Keratinocyte (primary cell): ENCODE measurements at places on chromosomes 3 and 15. TPM values are rescaled to one million over a fixed set of nuclear protein-coding genes. Genes with fewer than 3 reads are reported as not detected.

- DNase-seq, result no peak
Measured at GRCh38 chr3:185549651-185550111, 2.7 kb downstream of the LIPH start.

- no peak for DNase-seq
Measured at GRCh38 chr15:58403581-58403980, 28.2 kb upstream of the LIPC start.

DNA sequence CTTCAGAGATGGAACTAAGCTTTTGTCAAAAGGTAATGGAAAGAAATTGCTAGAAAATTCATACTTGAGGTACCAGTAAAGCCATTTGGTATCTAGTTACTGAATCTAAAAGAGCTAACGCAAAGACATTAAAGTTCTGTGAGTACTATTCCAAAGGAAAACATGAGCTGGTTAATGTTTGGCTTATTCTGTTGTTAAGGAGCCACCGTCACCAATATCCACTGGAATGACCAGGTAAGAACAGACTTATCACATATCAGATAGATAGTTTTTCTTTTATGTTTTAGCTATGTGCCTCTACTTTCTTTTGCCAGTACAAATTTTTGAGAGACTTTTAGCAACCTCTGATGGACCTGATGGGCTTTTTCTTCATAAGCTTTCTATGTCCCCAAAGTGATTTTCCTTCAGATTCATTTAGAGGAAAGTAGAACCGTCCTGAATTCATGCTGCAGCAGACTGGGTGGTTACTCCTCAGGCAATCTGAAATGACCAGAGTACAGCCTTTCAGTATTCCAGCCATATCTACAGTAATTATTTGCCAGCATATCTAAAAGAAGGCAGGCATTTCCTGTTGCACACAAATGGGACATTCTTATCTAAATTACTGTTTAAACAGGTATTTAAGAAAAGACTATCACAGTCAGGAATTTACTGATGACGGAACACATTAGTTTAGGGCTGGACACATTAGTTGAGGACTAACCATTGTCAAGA, 274.1 kb downstream of the MECOM start:
- DNase-seq, result no peak

DNA sequence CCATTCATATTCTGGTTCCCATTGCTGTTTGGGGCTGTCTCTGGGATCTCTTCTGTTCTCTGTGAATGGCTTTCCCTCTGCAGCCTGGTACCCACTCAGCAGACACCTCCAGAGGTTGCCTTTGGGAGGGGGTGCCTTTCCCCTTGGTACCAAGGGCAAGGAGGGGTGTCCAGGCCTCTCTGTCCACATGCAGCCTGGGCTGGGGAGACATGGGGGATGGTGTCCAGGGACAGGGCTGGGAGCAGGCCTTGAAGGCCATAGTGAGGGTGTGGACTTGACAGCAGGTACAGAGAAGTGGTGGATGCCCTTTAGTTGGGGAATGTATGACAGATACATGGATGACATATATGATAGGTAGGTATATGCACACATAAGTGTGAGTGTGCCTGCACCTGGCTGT, 83.7 kb downstream of the PLXNA1 start:
- DNase-seq, result no peak

GRCh38 chr3:100779480-100779879, 70.2 kb downstream of the TFG start:
- DNase-seq, result no peak

DNA sequence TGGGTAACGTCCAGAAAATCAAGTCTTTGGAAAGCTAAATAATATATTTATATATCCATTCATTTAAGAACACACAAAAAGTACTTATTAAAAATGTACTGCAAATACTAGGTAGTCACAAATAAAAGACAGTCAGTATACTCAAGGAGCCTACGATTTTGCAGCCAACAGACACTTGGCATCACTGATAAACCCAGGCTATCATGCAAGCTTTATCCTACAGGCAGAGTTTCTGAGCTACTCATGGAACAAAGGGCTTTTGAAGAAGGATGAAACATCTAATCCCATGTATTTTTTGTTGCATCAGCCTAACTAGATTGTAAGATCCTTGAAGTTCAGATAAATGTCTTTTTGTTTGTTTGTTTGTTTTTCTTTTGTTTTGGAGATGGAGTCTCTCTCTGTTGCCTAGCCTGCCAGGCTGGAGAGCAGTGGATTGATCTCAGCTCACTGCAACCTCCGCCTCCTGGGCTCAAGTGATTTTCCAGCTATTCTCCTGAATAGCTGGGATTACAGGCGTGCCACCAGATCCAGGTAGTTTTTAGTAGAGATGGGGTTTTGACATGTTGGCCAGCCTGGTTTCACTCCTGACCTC, 319.4 kb upstream of the MDFIC2 start:
- no peak for DNase-seq

DNA sequence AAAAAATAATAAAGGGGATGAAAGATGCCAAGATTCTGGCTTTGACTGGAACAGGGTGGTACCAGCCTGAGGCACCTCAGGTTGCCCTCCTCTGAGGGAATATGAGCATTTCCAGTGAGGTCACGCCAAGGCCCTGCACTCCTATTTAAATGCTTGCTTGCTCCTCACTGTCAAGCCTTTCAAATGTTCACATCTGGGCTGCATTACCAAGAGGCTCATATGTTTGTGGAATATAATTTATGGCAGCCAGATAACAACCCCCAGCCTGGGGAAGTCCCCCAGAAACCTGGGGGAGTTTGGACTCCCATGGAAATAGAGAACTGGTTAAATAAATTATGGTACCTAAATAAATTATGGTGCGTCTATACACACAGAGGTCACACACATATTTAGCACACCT, 88.4 kb downstream of the FRMD4B start:
- DNase-seq, result no peak

DNA sequence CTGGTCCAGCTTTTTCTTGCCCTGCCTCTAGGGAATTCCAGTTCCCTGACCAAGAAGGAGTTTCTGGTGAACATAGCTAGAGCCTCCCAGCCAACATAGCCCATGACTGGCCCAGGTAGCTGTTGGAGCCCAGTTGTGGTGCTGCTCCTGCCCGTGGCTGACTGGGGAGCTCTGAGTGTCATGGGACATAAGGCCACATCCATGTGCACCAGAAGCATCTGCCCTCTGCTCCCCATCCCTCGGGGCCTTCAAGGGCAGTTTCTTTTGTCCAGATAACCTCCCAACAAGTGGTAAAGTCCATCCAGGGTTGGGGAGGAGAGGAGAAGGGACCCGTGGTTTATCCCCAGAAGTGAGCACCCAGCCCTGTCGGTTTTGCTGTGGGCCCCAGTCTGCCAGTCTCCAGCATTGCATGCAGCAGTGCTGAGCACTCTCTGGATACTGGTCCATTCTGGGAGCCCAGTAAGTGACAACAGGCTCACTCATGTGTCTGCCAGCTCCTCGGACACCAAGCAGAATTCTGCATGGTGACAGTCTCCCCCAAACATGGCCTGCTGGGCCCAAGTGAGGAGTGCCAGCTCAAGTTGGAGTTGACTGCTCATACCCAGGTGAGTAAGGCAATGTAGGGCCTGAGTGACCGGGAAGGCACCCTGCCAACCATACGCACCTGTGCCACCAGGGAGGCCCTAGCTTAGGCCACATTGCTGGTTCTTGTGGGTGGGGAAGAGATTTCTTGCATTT, 28.8 kb downstream of the ACAA1 start:
- DNase-seq, result no peak

- no peak for DNase-seq
Measured at GRCh38 chr3:31250116-31250777, 282.5 kb upstream of the STT3B start.

GRCh38 chr3:52503788-52504424, 8.8 kb downstream of the STAB1 start:
- DNase-seq, result no peak

DNA sequence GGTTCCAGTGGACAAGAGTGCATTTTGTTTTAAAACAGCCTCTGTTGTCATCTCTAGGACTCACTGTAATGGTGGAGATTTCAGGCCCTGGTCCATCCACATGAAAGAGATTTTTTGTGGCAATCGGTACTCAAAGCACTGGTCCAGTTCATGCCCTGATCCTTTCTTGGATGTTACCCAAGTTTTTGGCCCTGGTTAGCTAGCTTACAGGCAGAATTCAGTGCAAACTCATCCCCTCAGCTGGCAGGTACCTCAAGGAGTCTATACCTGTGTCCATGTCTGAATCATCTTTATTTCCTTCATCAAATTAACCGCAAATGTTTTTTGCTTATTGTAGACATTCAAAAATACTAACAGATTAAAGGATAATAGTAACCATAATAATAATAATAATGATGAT, 13.7 kb upstream of the MEF2A start:
- no peak for DNase-seq

GRCh38 chr15:58966698-58967097, 20.8 kb upstream of the RNF111 start:
- no peak for DNase-seq

GRCh38 chr15:72562878-72563277, 88.7 kb downstream of the ARIH1 start:
- no peak for DNase-seq

GRCh38 chr15:66285533-66286280, 7.7 kb upstream of the DIS3L start:
- no peak for DNase-seq

DNA sequence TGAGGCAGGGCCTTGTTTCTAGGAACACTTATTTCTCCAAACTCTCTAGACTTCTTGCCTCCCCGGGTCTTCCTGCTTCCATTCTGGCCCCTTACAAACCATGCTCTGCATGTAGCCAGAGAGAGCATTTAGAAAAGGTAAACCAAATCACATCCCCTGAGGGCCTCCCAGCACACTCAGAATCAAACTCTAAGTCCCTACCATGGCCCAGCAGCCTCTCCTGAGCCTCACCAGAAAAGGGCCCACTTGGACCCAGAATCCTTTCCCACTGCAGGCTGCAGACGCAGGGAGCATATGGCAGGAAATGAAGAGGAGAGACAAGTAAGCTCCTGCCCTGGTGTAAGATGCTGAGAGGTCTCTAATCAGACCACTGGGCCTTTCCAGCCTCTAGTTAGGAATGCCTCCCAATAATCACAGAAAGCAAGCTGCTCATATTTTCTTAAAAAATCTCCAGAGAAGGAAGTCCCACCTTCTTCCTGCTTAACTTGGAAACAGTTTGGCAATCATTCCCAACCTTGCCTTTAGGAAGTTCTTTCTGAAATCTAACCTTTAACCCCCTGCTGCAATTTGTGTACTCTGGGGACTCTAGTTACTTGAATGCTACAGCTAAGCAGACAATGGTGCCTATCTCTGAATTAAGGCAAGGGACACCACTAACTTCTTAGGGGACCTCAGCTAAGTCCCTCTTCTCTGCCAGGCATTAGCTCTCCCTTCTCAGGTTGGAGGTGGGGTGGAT, 4.2 kb downstream of the AMOTL2 start:
- no peak for DNase-seq

GRCh38 chr3:34229876-34230275, 431.4 kb downstream of the PDCD6IP start:
- DNase-seq, result no peak

- DNase-seq, result no peak
Measured at GRCh38 chr3:189466004-189466403, 165.2 kb upstream of the TP63 start.

DNA sequence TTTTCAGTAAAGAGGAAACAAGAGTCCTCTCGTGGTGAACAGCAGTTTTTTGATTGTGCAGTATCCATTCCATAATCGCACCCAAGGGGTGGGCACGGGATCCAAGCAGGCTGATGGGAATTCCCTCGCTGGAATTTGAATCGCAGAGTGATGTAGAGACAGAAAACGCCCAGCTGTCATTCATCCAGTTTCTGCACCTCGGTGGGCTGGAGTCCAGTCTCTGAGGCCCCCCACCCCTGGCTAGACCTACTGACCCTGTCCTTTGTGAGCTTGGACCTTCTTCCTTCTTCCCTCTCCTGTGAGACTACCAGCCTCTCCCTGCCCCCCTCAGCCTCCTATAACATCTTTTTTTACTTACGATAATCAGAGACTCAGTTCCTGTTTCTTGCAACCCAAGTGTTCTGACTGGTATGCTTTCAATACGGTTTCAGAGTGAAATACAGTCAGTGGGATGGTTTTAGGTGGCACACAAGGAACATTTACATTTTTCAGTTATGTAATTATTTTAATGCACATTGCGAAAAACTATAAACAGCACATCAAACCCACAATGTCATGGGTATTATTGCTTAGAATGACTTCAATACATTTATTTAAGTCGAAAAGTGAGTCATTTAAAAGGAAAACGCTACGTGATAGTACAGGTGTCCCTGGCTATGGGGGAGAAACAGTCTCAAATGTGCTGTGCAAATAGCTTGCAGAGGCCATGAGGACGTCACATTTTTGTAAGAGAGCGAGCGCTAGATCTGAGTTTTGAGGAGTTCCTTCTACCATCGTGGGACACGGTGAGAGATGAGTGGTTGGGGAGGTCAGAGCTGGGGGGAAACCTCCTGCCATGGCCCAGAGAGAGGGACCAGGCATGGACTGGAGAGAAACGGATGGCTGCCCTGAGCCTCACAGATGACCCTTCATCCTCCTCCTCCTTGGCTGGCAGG, 37.5 kb upstream of the CHST2 start:
- DNase-seq, result no peak

GRCh38 chr15:74423431-74424257, 10.1 kb downstream of the SEMA7A start:
- no peak for DNase-seq

DNA sequence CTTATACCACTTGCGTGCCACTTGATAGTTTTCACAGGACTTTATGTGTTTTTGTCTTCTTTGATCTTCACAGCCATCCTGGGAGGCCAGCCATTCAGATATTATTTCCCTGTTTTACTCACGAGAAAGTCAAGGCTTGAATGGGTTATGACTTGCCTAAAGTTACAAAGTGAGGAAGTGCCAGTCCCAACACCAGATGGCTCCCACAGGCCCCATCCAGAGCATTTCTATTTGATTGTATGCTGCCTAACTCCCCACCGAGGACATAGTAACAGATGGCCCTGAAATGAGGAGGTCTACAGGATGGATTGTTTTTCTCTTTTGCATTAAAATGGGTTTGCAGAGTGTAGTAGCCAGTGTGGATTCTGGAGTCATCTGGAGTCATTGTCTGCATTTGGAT, 74.5 kb downstream of the SPTSSB start:
- no peak for DNase-seq

Gene CPOX
- polyA plus RNA-seq, result 19.2 to 29.4 TPM (median 21.0 TPM) in 3 replicates

Gene CCR9
- polyA plus RNA-seq, result not detected in 3 replicates

Gene LRTM1
- not detected in 3 replicates for polyA plus RNA-seq

Gene MGLL
- 13.4 to 34.2 TPM (median 17.8 TPM) in 3 replicates for polyA plus RNA-seq
